ENCODE measurements at places on chromosomes 7 and 10.

DNA sequence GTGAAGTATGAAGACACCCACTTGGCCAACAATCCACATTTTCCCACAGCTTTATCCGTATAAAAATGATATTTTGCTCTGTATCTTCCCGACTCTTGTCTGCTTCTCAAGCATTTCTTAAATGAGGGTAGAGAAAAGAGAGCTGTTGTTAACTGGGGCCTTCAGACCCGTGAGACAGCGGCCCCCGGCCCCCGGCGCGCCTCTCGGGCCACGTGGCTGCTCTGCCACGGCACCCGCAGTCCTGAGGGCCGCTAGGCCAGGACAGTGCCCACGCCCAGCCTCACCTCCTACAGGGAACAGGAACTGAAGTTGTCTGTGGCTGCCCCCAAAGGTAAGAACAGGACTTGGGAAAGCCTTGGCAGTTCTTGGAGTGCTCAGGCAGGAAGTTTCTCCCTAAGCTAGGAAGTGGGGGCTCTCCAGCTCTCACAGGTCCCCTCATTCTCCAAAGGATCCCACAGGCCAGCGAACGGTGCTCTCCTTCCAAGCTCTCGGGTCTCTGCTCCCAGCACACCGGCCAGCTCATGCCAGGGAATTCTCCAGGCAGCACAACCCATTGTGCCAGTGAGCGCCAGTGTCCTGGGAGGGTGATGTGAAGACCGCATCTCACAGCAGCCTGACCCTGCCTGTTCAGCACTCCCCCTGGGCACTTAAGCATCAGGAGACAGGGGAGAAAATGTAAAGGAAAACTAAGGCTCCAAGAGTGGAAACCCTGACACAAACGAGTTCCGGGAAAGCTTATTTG lies 230.3 kb upstream of the PFKP start:
- no peak for DNase-seq

- DNase-seq = no peak
Measured at GRCh38 chr7:139655305-139655704, 122.5 kb downstream of the HIPK2 start.

- DNase-seq = no peak
Measured at GRCh38 chr7:1689311-1689710, 19.2 kb downstream of the ELFN1 start.

- DNase-seq = no peak
Measured at GRCh38 chr7:158240801-158241200, 346.8 kb downstream of the PTPRN2 start.

- DNase-seq = no peak
Measured at GRCh38 chr10:5666841-5667630, 641 bp upstream of the ASB13 start.

GRCh38 chr10:86049442-86049841 lies 317.2 kb downstream of the GRID1 start:
- DNase-seq = no peak

DNA sequence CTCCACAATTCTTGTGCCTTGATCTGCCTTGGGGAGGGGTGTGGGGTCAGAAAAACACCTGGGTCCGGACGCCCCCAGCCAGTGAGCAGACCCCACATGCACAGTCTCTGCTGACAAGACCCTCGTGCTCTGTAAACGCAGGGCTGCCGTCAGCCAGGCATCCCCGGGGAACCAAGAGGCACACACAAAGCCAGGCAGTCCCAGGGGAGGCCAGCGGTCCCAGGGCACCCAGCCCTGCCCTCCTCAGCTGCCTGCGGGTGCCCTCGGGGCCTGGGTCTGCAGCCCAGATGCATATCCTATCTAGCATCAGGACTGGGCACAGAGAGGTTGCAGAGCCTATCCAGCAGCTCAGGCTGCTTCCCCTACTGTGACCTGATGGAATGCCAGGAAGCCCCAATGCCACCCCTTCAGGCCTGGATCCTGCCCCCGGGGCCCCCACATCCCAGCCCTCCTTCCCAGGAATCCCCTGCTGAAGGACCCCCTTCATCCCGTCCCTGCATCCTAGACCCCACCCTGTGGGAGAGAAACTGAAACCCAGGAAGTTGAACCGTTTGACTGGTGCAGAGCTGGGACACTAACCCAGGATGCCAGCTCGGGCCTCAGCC lies 92.4 kb downstream of the MICALL2 start:
- DNase-seq = no peak

DNA sequence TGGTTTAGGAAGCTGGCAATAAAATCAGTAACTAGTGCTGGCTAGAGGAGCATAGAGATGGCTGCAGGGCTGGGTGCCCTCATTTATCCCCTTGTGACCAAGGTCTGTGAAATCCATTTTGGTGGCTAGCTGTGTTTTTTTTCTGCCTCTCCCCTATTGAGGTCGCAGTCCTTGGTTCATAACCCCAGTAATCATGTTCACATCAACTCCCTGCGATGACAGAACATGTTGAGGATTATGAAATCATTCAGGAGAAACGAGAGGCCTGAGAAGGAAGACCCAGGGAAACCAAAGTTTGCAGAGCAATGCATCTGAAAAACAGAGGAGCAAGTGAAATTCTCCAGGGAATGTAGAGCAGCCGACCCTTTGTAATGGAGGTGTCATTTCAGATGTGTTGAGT lies 126.9 kb downstream of the TACC2 start:
- DNase-seq = no peak

- DNase-seq = no peak
Measured at GRCh38 chr7:729140-730000, 2.3 kb upstream of the PRKAR1B start.

DNA sequence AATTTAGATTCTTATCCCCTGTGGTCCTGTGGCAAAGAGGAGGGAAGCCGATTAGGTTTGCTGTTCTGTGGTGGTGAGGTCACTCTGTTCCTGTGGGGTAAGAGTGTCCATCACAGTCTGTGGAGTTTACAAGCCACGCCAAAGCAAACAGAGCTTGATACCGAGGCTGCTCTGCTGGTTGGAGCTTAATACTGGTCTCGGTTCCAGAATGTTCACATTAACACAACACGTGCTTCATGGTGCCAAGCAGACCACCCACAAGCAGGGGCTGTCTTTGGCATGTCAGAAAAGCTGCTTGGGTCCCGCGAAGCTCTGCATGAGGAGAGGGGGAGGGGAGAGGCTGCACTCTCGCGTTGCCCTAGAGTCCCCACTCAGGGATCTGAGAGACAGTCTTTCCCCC lies 47.5 kb downstream of the DNAJB6 start:
- no peak for DNase-seq

GRCh38 chr10:87101996-87102395 lies 7.0 kb downstream of the SHLD2 start:
- no peak for DNase-seq

DNA sequence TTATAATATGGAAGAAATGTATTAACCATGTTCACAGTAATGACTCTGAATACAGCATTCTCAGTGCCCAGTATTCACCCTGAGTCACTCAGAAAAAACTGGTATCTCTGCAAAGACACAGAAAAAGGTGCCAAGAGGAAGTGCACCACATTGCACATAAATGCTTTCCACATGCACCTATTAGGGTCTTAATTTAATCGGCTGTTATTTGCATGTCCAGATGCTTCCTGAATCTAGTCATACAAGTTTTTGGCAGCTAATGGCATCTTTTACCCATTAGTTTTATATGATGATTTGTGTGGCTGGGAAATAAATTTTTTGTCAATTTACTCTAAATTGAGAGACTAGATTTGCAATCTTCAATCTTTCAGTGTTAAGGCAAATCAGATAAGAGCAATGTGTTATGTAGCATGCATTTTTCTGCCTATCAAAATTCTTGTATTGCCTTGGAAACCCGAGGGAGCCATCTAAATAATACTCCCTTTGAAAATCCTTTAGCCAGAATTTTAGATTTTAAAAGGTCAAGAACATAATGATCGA lies 58.2 kb downstream of the ZNF680 start:
- no peak for DNase-seq

- no peak for DNase-seq
Measured at GRCh38 chr10:93178226-93178625, 104.5 kb downstream of the CYP26A1 start.

DNA sequence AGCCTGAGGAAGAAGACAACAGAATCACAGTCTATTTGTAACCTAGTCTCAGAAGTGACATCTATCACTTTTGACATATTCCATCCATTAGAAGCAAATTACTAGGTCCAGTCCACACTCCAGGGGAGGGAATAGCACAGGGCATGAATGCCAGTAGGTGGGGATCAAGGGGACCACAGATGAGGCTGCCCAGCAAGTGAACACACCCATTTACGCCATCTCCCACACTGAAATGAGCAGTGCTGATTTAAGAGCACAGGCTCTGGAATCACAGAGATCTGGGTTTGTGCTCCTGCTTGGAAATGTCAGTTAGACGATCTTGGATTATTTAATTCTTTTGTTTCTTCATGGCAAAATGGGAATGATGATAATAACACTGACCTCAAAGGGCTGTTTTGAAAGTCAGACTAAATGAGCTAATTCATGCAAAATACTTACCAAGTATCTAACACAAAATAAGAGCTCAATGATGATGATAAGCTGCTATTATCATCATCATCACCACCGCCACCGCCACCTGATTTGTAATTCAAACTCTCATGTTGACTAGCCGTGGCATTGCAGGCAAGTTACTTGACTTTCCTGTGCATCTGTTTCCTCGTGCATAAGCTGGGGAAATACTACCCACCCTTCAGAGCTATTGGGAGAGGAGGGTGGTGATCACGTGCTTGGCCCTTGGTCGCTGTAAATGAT lies 138.9 kb upstream of the KLF14 start:
- DNase-seq = no peak

GRCh38 chr7:2476776-2477446 lies 713 bp upstream of the GRIFIN start:
- DNase-seq = no peak

- no peak for DNase-seq
Measured at GRCh38 chr7:147197006-147197405, 1080.4 kb downstream of the CNTNAP2 start.

- no peak for DNase-seq
Measured at GRCh38 chr7:27665531-27665930, 2.8 kb upstream of the HIBADH start.

DNA sequence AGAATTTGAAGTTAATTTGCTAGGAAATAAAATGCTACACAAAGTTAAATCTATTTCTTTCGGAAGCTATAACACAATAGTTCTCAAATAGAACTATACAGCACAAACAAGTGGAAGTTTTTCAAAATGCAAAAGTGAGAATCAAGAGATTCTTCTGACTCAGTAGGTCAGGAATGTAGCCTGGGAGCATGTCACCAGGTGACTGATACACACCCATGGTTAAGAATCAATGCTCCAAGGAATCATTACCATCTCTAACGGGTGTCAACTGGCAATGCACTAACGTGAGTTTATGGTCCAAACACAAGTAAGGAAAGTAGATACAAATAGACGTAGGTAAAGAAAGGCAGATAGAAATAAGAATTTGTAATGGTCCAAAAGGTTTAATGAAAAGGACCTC lies 170.5 kb downstream of the SRPK2 start:
- no peak for DNase-seq

DNA sequence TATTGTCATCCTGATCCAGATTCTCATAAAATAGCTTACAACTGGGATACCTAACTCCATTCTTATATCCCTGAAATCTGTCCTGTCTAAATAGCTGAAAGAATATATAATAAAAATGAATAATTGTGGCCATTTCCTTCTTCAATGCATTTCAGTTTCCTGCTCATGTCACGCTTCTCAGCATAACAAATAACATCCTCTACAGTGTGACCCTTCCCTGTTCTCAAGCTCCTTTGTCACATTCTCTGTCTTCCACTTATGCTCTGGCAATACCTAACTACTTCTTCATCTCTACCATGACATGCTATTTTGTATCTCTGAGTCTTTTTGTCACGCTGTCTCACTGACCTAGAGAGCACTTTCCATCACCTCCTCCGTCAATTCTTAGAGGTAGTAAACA lies 884.1 kb upstream of the LRRTM3 start:
- DNase-seq = no peak

DNA sequence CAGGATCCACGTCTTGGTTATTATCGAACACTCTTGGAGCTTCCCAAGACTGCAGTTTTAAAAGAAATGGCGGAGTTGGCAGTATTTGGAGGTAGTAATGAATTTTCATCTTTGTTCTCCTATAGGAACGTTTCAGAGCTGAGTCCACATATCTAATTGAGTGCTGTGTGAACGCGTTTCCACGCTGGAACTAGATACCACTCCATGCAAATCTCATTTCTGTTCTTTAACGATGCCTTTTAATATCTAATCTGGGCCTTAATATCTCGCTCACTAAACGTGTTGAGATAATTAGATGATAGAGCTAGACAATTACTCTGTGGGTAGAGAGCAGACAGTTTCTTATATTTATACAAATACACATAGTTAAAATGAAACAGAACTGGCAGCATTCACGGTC lies 523.6 kb downstream of the DNAJB6 start:
- no peak for DNase-seq

GRCh38 chr10:131739206-131739605 lies 161.6 kb upstream of the PPP2R2D start:
- no peak for DNase-seq

- no peak for DNase-seq
Measured at GRCh38 chr10:77249901-77250459, 387.6 kb downstream of the KCNMA1 start.

GRCh38 chr7:87337331-87337730 lies 8.1 kb upstream of the CROT start:
- DNase-seq = no peak

Data from activated CD8-positive, alpha-beta memory T cell treated with anti-CD3 and anti-CD28 coated beads for 4 hours (primary cell).